ELF-1 (cell line): ENCODE measurements at places on chromosomes 6 and 20.

GRCh38 chr20:50813101-50813643 lies 18.3 kb downstream of the BCAS4 start:
- no peak for DNase-seq

GRCh38 chr6:91135406-91136103 lies 548.7 kb upstream of the MAP3K7 start:
- no peak for DNase-seq

- peak; percentile 87 for DNase-seq
These were observed 12.6 kb downstream of the HSPA12B start for GRCh38 chr20:3744806-3745685.

- no peak for DNase-seq
These were observed 1.5 kb downstream of the TNFRSF21 start for GRCh38 chr6:47308198-47308517.

DNA sequence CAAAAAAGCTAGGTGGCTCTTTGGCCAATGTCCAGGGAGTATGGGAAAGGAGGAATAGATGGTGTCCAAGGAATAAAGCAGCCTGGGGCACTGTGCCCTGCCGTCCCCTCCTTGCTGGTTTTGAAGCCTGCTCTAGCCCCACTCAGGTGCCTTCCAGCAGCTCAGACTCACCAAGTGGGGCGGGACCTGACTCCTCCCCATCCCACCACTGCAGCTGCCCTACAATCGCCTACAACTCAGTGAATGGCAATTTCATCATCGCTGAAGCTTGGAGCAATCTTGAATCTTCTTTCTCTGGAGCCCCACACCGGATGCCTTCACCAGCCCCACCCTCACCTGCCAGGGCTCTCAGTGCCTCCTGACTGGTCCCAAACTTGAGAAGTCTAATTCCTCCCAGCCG lies 56.4 kb upstream of the NXT1 start:
- DNase-seq: no peak

- DNase-seq: no peak
These were observed 47.5 kb upstream of the POPDC3 start for GRCh38 chr6:105227295-105227767.

- no peak for DNase-seq
These were observed 30.4 kb upstream of the CD93 start for GRCh38 chr20:23116311-23117089.

DNA sequence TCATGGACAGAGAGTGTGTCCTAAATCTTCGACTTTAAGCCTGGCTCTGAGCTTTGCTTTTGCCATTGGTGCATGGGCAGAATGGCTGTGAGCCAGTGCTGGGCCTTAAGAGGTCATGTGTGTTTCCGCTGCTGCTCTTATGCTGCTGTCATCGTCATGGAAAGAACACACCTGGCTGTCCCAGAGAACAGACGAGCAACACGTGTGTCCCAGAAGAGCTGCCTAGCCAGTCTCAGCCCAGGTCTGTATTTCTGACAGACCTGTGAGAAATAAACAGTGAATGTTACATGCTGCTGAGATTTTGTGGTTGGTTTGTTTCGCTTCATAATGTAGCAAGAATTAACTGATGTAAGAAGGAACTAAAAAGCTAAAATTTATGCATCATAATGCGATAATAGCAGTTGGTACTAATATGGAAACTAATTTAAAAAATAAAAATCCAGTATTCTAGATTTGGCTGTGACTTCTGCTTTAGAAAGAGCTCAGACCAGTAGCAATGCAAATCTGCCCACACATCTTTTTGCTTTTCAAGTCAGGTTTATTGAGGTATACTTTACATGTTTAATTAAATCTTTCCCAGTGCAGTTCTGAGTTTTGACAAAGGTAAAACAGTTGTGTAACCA lies 11.5 kb upstream of the SCP2D1 start:
- DNase-seq: no peak

DNA sequence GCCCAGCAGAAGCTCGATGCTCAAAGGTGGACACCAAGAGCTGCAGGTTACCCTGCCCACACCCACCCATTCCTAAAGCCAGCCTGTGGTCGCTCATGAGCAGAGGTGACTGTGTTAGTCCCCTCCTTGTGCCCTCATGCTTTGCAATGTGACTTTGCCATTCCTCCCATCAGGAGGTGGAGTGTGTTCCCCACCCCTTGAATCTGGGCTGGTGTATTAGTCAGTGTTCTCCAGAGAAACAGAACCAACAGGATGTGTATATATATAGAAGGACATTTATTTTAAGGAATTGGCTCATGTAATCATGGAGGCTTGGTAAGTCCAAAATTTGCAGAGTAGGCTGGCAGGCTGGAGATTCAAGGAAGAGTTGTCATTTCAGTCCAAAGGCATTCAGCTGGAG lies 54.4 kb upstream of the RNF24 start:
- no peak for DNase-seq

- no peak for DNase-seq
These were observed 362.3 kb downstream of the MAFB start for GRCh38 chr20:40326784-40327183.

DNA sequence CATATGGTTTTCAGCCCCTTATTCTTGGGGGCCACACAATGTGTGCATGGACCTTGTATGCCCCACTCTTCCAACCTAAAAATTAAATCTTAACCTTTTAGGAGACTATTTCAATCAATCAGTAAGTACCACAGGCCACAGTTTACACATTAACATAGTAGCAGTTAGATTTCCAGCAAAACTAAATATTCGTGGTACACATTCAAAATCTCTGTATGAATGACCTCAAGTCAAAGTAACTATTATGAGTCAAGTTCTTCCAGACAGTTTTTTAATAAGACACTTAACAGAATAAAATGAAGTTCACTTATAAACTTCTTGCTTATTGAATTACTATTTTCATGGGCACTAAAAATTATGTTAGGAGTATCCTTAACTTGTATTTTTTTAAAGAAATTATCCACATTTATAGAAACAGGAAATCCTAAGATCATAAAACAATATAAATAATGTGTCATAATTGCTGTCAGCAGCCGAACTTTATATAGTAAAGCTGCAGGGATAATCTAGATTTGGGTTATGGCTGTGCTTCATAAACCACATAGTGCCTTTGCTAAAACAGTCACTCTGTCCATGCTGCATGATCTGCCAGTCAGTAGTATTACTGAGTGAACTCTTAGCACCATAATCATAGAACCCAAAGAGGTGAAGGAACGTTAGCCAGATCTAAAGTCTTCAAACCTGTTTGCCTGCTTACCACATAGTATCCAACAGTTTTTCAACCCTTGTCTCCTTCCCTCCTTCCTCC lies 21.7 kb downstream of the SEC63 start:
- DNase-seq: no peak

- DNase-seq: no peak
These were observed 128.7 kb downstream of the SYNE1 start for GRCh38 chr6:152508477-152508876.

DNA sequence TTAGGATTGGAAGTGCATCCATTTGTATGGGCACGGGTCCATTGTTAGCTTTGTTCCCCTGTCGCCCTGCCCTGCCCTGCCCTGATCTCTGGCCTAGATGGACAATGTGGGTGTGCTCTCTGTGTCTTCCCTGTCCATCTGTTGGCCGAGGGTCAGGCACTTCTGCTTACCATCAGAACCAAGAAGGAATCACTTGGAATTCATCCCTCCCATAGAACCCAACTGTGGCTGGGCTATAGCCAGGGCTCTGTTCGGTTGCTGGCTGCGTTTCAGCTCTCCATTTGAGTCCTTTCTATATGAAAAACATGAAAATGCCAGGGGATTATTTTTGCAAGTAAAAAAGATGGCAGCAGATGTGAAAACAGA lies 26.6 kb upstream of the TULP4 start:
- no peak for DNase-seq

DNA sequence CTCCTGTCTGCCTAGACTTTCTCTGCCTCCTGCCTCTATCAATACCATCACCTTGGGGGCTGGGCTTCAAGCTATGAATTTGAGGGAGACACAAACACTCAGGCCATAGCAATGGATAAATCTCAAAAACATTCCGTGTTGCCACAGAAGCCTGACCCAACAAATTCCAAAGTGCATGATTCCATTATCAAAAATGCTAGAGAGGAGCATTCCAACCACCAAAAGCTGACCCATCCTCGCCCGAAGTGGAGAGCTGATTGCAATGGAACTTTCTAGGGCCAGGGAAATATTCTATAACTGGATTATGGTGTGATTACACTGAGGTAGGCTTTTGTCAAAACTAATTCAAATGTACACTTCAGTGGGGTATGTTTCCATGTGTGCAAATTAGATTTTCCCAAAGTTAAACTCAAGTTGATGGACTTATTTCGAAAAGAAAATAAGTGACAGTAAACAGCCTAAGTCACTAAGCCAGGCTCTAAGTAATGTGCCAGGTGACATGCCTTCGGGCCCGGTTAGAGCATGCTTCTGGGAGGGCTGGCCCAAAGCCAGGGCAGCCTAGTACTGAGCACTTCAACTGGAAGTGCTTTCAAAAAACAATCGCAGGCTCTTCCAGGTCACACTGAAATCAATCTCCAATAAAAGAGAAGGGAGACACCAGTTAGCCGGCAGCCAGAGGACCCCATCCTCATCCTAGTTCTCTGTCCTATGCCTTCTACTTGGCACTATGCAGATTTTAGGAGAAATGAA lies 142.3 kb downstream of the TBXT start:
- DNase-seq: no peak

DNA sequence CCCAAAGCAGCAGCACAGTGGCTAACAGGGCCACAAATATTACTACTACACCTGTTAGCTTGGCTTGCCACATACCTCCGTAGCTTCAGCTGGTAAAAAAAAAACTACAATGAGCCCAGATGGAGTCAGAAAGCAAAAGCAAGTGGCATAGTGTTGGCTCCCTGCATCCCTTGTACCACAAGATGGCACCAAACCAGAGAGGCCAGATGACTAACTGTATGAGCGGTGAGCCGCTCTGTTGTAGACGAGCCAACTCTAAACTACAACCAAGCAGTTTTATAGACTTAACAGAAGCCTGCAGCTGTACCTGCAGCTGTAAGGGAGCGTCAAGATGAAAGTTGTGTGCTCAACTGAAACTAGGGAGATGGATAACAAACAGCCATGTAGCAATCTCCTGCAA lies 84.5 kb upstream of the MCHR2 start:
- DNase-seq: peak; percentile 46

- DNase-seq: no peak
These were observed 161.4 kb upstream of the PMEPA1 start for GRCh38 chr20:57871237-57871632.

DNA sequence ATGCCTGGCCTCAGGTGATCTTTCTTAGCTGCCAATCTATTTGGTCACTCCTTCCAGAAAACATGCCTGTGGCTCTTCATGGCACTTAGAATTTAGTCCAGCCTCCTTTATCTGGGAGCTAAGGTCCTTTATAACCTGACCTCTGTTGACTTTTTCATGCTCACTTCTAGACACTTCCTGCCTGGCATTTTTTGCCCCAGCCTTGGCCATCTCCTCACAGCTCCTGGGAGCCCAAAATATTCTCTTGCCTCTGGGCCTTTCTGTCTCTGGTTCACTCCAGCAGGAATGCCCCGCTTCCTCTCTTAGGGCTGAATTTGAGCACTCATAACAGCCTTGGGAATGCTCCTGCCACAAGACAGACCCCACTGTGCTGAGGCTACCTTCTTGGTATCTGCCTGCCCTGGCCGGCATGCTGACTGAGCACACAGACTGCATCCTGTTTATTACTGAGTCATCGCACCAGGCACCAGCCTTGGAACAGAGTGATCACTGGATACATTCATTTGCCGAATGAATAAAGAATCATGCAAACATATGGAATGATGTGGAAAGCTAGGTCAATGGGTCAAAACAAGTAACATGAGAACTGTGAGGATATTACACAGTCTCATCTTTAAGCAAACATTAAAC lies 5.8 kb upstream of the EEF1E1 start:
- peak; percentile 23 for DNase-seq

- DNase-seq: no peak
These were observed 4.8 kb downstream of the BPIFA2 start for GRCh38 chr20:33172781-33173180.

GRCh38 chr6:71194724-71195123 lies 93.9 kb upstream of the OGFRL1 start:
- DNase-seq: no peak

DNA sequence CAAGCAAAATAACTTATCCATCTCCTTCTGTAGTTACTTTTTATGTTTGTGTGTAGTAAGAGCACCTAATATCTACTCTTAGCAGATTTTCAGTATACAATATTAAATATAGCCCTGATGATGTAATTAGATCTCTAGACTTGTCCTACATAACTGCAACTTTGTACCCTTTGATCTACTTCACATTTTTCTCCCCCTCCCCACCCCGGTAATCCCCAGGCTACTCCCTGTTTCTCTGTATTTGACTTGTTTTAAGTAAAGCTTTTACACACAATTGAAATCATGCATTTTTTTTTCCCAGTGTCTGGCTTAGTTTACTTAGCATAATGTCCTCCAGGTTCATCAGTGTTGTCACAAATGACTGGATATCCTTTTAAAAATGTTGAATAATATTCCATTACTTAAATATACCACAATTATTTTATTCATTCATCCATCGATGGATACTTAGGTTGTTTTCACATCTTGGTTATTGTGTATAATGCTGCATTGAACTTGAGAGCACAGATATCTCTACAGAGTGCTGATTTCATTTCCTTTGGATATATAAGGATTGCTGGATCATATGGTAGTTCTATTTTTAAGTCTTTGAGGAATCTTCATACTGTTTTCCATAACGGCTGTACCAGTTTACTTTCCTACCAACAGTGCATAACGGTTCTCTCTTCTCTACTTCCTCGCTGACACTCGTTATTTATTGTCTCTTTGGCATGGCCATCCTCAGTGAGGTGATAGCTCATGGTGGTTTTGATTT lies 212.7 kb downstream of the CDKAL1 start:
- DNase-seq: no peak

GRCh38 chr20:3669710-3670367 lies 6.6 kb upstream of the GFRA4 start:
- no peak for DNase-seq

DNA sequence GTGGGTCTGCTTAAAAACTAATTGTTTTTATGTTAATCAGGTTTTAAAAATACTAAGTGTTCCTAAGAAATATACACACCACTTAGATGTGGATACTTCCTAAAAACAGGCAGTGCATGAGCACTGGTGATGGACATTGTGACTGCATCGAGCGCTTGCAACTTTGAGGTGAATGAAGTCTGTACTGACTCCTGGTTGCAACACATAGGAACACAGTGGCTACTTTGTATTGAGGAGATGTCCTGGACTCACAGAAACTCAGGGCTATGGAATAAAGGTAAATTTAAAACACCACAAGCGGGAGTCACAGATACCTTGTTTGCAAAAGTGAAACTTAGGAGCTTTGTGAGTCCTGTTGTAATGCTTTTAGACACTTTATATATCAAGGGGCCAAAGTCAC lies 55.6 kb upstream of the POLR1H start:
- no peak for DNase-seq
